ENCODE measurements at places on chromosomes 16 and 17.

- DNase-seq, result no peak
Measured at GRCh38 chr16:65119435-65119834, 2.4 kb downstream of the CDH11 start.

- no peak for DNase-seq
Measured at GRCh38 chr16:74500907-74501306, 79.6 kb upstream of the CLEC18B start.

DNA sequence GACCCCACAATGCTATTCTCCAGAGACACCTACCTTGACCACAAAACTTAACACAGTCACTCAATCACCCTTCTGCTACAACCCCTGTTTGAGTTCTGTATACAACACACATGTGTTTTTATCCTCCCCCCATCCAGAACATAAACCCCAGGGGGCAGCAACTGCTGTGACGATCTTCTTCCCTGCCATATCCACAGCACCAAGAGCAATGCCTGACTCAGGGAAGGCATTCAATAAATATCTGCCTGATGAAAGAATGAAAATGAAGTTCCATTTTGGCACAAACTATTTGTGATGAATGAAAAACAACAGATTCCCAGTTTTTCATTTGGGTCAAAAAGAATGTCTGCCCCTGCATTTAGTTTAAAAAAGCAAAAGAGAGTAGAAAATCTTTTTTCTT lies 27.0 kb downstream of the ASIC2 start:
- no peak for DNase-seq

GRCh38 chr17:73098919-73099318 lies 6.4 kb upstream of the SLC39A11 start:
- no peak for DNase-seq

- no peak for DNase-seq
Measured at GRCh38 chr17:16415031-16415924, at the start of gene TRPV2. Gene TRPV2 (plus strand): TSS chr17:16415571. CDS start chr17:16417669, 2,098 bp downstream.

DNA sequence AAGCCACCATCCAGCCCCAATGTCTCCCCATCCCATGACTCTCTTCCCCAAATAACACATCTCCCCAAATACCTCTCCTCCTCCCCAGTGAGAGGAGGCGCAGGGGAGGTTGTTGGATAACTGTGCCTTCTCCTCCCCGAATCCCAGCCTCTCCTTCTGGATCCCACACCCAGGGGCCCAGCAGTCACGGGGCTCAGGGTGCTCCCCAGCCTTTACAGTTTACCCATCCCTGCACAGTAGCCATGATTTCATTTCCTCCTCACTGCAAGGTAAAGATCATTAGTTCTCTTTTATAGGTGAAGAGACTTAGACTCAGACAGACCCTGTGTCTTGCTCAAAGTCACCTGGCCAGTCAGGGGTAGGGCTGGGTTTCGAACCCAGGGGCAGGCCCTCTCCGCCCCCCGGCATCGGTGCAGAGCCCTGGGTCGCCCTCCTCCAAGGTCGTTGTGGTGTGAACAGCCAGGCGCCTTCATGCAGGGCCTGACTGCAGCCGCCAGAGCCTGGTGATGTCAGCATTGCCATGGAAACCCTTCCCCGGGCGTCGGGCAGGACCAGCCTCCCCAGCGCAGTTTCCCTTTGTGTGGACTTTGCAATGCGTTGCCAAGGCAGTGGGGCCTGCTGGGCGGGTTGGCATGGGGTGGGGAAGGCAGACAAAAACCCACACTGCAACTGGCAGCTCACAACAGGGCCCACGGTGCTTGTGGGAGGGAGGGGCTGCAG lies 53.3 kb upstream of the TOB1 start:
- peak; percentile 98 for DNase-seq

GRCh38 chr16:66569827-66570405 lies 3.7 kb downstream of the CMTM1 start:
- DNase-seq, result no peak

GRCh38 chr16:50845296-50845695 lies 103.4 kb downstream of the CYLD start:
- DNase-seq, result no peak

GRCh38 chr17:82887255-82888164 lies 47.7 kb upstream of the ZNF750 start:
- no peak for DNase-seq

- no peak for DNase-seq
Measured at GRCh38 chr17:21214777-21215541, 998 bp upstream of the TMEM11 start.

GRCh38 chr16:23160574-23160973 lies 11.3 kb upstream of the USP31 start:
- no peak for DNase-seq

DNA sequence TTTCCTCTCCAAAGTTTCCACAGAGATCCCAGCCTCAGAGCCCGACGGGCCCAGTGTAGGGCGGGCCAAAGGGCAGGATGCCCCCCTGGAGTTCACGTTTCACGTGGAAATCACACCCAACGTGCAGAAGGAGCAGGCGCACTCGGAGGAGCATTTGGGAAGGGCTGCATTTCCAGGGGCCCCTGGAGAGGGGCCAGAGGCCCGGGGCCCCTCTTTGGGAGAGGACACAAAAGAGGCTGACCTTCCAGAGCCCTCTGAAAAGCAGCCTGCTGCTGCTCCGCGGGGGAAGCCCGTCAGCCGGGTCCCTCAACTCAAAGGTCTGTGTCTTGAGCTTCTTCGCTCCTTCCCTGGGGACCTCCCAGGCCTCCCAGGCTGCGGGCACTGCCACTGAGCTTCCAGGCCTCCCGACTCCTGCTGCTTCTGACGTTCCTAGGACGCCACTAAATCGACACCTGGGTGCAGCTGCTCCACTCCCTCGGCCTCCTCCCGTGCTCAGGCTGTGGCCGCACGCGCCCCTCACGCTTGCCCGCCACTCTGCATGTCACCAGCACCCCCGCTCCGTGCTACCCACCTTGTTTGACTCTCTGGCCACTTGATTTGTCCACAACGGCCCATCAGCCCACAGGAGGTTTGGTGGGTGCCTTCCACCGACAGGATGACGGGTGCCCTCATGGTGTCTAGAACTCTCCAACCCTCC lies 15.3 kb upstream of the STH start:
- no peak for DNase-seq

DNA sequence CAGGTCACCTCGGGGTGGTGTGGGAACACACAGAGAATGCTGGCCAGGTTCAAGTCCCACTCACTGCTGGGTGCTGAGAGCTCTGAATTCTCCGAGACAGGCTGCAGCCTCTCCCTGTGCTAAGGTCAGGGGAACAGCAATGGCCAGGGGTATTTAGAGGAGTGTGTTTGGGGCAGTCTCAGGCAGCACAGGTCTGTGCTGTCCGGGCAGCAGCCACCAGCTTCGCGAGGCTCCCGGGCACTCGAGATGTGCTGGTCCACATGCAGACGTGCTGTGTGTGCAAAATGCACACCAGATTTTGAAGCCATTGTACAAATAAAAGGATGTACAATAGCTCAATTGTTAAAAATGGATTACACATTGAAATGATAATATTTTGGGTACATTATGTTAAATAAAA lies 7.1 kb downstream of the NHERF1 start:
- DNase-seq, result no peak

- no peak for DNase-seq
Measured at GRCh38 chr16:12086822-12087221, 110.3 kb downstream of the SNX29 start.

DNA sequence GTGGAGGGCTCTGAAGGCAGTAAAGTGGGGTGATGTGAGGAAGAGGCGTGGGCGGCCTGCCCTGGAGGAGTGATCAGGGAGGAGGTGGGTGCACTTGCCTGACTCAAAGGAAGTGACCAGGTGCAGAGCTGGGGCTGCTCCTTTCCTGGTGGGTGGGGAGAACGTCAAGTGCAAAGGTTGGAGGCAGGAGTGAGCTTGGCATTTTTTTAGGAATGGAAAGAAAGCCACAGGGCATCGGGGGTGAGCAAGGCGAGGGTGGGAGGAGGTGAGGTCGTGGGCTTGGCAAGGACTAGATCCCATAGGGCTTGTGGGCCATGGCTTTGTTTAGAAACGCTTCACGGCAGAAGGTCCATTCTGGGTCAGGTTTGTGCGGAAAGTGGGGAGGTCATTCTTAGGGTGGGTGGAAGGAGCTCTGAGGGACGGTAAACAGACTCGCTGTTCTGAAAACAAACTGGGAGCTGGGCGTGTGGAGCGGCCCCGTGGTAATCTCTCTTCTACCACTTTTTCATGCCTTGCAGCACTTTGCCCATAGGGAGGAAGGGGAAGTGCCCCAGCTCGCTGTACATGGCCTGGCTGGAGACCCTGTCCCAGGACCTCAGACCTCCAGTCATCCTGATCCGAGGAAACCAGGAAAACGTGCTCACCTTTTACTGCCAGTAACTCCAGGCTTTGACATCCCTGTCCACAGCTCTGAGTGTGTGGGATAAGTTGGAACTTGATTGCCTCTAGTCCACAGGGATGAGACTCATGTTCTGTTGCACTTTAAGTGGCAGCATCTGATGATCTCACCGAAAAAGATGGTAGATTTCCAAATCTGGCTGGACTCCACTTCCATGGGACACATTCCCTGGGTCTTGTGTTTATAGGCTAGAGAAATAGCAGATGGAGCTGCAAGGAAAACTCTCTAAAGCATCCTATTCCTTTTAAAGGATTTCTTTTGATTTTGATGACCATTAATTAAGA lies 18.9 kb upstream of the HERPUD1 start:
- DNase-seq, result no peak

DNA sequence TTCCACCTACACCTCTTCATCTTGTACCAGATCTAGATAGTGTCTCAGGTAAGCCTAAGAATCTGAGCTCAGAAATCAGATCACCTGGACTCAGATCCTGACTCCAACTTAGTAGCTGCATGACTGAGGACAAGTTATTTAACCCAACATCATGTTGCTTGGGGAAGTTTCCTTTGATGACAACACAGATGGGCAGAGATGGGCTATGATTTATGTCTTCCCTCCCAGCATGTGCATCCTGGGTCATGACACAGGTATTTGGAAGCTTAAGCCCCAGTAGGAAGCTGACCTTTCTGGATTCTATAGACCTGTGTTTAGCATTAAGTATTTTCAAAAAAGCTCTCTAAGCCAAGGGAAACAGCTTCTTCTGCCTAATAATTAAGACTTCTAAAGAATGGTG lies 12.4 kb upstream of the HEATR6 start:
- DNase-seq, result no peak

DNA sequence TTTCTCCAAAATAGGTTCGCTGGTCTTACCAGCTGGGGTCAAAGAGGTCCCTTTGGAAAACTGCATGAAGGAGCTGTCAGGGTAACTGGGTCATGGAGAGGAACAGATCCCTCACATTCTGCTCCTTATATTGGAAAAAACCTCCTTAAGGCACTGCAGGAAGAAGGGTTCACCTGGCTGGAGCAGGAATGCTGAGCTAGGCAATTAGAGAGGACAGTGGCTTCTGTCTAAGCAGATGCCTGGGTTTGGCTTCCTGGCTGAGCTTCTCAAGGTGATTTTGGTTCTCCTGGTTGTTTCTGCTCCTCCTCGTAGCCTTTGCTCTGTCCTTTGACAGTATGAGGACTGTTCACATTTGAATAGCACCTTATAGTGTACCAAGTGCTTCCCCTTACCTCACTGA lies 19.6 kb downstream of the ITGB3 start:
- no peak for DNase-seq

DNA sequence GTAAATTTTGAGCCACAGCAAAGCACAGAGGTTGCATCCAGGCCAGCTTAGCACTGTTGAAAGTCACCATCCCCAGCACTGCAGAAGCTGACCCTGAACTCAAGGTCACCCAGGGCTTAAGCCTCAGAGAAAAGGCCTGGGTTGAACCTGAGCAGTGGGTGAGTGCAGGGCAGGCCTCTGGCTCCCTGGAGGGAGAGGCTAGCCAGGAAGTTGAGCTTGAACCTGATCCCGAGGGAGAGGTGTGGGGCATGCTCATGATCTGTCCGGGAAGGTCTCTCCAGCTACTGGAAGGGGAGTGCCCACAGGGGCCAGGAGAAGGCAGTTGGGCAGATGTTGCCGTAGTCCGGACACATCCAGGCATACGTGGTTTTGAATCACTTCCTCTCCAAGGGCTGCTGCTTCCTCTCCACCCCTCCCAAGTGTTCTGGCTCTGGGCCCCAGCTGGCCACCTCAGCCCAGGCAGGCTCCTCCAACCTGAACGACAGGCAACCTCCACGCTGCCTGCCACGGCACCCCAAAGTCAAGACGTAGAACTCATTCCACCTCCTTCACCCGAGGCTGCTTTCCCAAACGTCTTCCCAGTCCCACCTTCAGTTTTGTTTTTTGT lies 18.4 kb downstream of the CARHSP1 start:
- DNase-seq, result no peak

DNA sequence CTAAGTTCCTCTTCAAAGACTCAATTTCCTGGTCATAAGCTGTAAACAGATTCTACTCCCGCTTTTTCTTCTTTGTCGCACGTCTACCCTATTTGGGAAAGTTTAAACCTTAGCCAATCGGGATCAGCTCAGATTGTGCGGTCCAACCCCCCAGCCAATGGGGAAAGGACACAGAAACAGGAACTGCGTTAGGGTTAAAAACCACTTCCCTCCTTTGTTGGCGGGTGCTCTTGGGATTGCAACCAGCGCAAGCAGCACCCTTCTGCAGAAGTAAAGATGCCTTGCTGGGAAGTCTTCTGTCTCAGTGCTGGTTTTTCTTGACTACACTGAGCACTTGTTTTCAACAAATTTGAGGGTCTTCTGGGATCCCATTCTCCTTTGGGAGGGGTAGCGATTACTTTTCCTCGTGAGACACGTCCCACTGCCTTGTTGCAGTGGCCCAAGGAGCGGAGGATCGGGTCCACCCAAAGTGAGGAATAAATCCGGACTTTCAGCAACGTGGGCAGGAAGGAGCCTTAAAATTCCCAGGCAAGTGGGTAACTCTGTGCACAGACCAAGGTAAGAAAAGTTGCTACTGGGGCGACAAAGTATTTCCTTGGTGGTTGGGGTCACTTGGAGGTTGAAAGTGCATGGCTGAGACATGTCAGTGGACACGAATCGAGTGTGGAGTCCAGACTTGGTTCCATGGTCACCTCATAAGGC lies 1.0 kb upstream of the YPEL3 start:
- DNase-seq, result no peak

- no peak for DNase-seq
Measured at GRCh38 chr17:38452719-38453118, 24.5 kb downstream of the ARHGAP23 start.

GRCh38 chr16:27284865-27285675 lies 16.5 kb upstream of the NSMCE1 start:
- no peak for DNase-seq

GRCh38 chr16:63749276-63749675 lies 1372.6 kb downstream of the CDH11 start:
- no peak for DNase-seq

DNA sequence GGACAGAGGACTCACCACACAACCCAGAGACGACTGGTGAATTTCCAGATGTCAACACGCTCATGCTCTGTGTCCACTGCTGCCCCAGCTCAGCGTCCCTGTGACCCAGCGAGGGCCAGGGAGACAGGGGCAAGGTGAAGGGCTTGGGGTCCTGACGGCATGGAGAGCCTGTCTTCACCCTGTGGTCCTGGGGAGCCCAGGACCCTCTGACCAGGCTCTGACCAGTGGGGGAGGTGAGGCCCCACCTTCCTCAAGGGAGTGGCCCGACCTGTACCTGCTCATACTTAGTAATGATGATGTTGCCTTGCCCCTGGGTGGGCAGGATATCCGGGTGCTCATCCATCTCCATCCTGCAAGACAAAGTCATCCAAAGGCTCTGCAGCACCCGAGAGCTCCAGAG lies 39.8 kb downstream of the TNFRSF13B start:
- DNase-seq, result no peak

- DNase-seq, result no peak
Measured at GRCh38 chr16:68033101-68033500, 10.0 kb downstream of the DUS2 start.

GRCh38 chr17:57355090-57355859 lies 99.0 kb downstream of the MSI2 start:
- DNase-seq, result no peak
